ENCODE measurements at places on chromosomes 13 and 19. TPM values are rescaled to one million over a fixed set of nuclear protein-coding genes. Genes with fewer than 3 reads are reported as not detected.

DNA sequence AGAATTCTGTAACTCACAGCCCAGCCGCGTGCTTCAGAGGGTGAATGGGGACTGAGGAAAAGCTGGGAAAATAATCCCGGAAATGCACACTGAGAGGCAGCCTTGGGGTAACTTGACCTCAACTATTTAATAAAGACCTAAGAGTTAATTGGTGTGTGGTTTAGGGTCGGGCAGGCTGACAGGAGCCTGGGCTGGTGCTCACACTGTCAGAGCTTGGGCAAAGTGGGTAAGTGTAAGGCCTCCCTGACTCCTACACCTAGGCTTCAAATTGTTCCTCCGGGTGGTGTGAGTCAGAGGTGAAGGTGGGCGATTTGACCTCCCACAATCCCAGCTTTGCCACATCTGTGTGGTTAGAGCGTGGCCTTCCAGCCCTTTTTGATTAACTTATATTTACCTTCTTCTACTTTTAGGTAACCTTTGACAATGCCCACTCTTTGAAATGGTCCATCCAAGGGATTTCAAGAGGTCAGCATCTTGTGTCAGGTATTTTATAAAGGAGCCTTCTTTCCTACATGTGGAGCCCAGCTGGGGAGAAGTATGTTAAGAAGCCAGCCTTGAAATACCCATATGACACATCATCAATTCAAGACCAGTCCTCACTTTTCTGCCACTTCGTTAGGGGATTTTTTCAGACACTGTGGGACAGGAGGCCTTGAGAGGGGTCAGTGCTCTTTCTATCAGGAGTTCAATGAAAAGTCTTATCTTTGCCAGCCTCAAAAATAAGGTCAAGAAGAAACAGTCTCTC is 114.2 kb downstream of the NUFIP1 start:
- no peaks in the 10 kb centered on the region for H3K27me3 ChIP-seq
- H3K27ac ChIP-seq: no peak overlapping the region
- no peak overlapping the region for H3K4me3 ChIP-seq
- DNase-seq: no peak
- H3K4me1 ChIP-seq: no peaks in the 10 kb centered on the region
- no peaks in the 10 kb centered on the region for H3K36me3 ChIP-seq

DNA sequence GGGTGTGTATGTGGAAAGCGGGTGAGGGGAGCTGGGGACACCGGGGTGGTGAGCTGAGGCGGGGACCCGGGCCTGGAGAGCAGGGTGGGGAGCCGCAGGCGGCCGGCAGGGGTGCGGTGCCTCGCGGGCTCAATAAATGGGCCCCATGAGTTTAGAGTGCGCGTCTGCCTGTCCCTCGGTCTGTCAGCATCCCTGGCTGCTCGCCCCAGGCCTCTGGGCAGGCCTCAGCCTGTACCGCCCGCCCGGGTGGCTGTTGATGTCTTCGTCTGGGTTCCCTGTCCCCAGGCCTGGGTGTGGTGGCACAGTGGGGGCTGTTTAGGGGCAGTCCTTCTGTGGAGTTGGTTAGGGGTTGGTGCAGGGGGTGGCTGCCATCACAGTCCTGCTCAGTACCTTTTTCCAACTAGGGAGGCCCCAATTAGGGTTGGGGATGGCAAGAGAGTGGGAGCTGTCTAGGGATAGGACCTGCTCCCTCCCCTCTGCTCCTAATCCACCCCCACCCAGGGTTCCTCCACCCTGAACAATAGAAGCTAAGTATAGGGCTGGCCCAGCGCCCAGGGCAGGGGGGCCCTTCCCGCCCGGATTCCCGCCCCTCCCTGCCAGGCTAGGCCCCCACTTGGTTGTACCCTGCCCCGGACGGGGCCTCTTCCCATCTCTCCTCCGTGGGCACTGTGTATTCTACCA is 12.2 kb downstream of the CIC start:
- H3K27me3 ChIP-seq: no peaks in the 10 kb centered on the region
- no peak for DNase-seq
- H3K4me3 ChIP-seq: no peak overlapping the region
- peaks cover 55% of the 10 kb centered on the region for H3K4me1 ChIP-seq
- peak overlapping the region; percentile 95 for H3K27ac ChIP-seq
- no peaks in the 10 kb centered on the region for H3K36me3 ChIP-seq

DNA sequence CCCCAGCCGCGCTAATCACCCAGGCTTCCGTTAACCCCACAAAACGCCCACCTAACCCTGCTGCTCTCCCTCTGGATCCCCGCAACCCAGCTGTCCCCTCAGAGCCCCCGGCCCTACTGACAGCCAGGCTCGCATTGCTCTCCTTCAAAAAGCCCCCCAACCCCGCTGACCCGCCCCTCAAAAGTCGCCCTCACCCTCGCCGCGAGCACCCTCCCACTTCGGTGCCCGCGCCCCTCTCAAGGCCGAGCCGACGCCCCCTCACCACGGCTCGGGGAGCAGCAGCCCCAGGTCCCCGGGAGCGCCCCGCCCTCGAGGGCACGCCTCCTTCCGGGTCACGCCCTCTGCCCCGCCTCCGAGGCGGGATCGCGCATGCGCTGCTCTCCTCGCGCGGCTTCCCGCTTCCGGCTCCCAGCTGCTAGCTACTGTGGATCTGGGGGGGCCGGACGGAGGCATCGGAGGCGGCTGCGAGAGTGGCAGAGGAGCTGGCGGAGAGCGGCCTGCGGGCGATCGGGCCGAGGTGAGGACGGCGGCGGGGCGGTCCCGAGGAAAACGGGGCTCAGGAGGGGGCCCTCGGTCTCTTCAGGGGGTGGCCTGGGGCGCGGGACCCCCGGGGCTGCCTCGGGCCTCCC is 46.1 kb downstream of the ARHGEF18 start:
- peak overlapping the region; percentile 93 for H3K4me3 ChIP-seq
- H3K27ac ChIP-seq: peak overlapping the region; percentile 67
- no peaks in the 10 kb centered on the region for H3K27me3 ChIP-seq
- peaks cover 2% of the 10 kb centered on the region for H3K4me1 ChIP-seq

DNA sequence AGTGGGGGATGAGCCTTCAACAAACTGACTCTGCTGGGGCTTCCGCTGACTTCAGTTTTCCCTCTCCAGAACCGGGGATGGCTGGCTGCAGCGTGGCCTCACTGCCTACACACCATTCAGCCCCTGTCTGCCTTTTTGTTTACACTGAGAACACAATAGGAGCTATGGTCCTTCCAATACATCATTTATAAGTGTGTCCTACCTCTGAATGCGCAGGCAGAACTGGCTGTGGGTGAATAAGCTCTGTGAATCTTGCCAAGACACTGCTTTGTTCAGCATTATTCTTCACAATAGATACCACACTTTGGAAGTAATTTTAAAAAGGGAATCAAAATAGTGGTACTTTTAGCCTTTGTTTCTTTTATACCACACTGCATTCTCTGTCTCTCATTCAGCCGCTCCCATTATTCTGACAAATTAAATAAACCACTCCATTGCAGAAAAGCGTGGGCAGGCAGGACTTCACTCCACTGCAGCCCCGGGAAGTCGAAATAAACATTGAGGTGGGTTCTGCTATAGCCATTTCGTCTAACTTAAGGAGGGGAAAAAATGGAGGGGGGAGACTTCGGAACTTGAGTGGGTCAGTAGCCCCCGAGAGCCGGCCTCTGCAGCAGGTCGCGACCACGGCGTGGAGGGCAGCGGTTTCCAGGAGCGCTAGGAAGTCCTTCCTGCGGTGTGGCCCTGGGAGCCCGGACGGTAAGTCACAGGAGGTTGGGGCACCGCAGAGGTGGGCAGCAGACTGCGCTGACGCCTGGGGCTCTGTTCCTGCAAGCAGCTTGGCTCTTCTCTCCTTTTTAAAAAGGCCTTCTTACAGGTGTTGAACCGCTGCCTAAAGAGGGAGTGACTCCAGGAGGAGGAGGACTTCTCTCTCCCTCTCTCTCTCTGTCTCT is 94.8 kb upstream of the SOX1 start:
- H3K4me1 ChIP-seq: no peaks in the 10 kb centered on the region
- H3K27me3 ChIP-seq: peaks cover 7% of the 10 kb centered on the region
- H3K36me3 ChIP-seq: no peaks in the 10 kb centered on the region
- H3K4me3 ChIP-seq: no peak overlapping the region
- H3K27ac ChIP-seq: no peak overlapping the region

DNA sequence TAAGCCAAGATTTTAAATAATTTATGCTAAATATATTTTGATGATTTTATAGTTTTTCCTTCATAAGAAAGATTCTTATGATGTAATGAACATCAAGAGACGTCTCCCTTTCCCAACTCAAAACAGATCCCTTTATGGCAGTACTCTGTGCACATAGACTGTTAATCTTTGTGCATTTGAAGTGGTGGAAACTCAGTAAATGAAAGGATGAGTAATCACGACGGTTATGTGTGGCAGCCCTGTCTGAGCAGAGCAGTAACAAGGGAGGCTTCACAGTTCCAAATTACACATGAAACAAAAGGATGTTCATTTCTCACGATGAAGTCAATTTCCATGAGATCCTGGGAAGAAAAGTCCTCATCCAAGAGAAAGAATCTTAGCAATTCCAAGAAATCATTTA is 498.1 kb downstream of the KLF5 start:
- H3K27me3 ChIP-seq: no peaks in the 10 kb centered on the region
- H3K36me3 ChIP-seq: no peaks in the 10 kb centered on the region
- no peaks in the 10 kb centered on the region for H3K4me1 ChIP-seq
- H3K4me3 ChIP-seq: no peak overlapping the region
- no peak for DNase-seq

DNA sequence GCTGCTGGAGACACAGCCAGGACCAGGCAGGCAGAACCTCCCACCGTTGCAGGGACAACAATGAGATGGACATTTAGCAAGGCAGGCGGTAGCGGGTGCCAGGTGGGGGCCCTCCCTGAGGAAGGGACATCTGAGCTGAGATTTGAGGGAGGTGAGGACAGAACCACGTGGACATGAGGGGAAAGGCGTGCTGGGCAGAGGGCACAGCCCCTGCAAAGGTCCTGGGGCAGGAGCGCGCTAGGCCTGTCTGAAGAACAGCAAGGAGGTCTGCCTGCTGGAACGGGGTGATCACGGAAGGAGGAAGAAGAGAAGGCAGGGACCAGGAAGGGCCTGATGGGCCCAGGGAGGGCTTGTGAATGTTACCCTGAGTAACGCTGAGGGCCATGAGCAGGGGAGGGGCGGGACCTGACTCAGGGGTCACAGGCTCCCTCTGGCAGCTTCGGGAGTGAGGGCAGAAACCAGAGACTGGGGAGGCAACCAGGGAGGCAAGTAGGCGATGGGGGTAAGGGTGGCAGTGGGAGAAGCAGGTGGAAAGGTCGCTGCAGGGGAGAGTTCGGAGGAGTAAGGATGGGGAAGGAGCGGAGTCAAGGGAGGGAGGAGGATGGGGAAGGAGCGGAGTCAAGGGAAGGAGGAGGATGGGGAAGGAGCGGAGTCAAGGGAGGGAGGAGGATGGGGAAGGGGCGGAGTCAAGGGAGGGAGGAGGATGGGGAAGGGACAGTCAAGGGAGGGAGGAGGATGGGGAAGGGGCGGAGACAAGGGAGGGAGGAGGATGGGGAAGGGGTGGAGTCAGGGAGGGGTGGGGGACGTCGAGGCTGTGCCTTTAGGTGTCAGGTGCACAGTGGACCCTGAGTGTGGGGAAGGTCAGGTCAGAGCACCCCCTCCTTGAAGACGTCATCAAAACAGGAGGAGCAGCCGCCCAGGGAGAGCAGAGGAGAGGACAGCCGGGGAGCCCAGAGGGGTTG is 15.7 kb upstream of the B3GNT3 start:
- no peaks in the 10 kb centered on the region for H3K27me3 ChIP-seq
- no peak overlapping the region for H3K4me3 ChIP-seq
- H3K27ac ChIP-seq: no peak overlapping the region
- peak; percentile 61 for DNase-seq

Gene ZNF44
- 35.5 TPM for total RNA-seq

Gene LIN37
- total RNA-seq: 11.2 TPM

Gene KLK4
- not detected for total RNA-seq

Measured in kidney (tissue), 22 donors.